Left renal cortex interstitium (tissue), 4 donors: ENCODE measurements at places on chromosomes 2 and 18. TPM values are rescaled to one million over a fixed set of nuclear protein-coding genes. Genes with fewer than 3 reads are reported as not detected.

Gene AP1S3
- 18.8 TPM for polyA plus RNA-seq

Gene CROCC2
- polyA plus RNA-seq: 0.06 TPM

Gene COLEC11
- polyA plus RNA-seq: 1.0 TPM

Gene RAMP1
- 6.1 TPM for polyA plus RNA-seq

Gene UGT1A9
- 4.2 TPM for polyA plus RNA-seq

Gene IL36A
- not detected for polyA plus RNA-seq

Gene GALNT5
- 0.58 TPM for polyA plus RNA-seq
